ENCODE measurements at places on chromosomes 7 and 10. TPM values are rescaled to one million over a fixed set of nuclear protein-coding genes. Genes with fewer than 3 reads are reported as not detected.

Gene ABCB4
- total RNA-seq: 2.5 TPM

Gene PPP1R3A
- total RNA-seq: not detected

Gene CYP2C8
- total RNA-seq: not detected

Gene RNLS
- total RNA-seq: 22.0 TPM

Gene FBXO24
- 0.65 TPM for total RNA-seq

Gene CUTC
- total RNA-seq: 21.4 TPM

Gene TBX20
- 1.2 TPM for total RNA-seq

Gene SH2D4B
- not detected for total RNA-seq

Gene SSC4D
- total RNA-seq: 1.7 TPM

Gene GPR85
- total RNA-seq: 0.24 TPM

Gene PRPS1L1
- total RNA-seq: not detected

Gene KIFBP
- 25.9 TPM for total RNA-seq

Gene BMPER
- total RNA-seq: 7.4 TPM

Gene MARVELD1
- 53.4 TPM for total RNA-seq

Data from epithelial cell of alveolus of lung (primary cell).